ENCODE measurements at places on chromosomes 12 and 14. TPM values are rescaled to one million over a fixed set of nuclear protein-coding genes. Genes with fewer than 3 reads are reported as not detected.

DNA sequence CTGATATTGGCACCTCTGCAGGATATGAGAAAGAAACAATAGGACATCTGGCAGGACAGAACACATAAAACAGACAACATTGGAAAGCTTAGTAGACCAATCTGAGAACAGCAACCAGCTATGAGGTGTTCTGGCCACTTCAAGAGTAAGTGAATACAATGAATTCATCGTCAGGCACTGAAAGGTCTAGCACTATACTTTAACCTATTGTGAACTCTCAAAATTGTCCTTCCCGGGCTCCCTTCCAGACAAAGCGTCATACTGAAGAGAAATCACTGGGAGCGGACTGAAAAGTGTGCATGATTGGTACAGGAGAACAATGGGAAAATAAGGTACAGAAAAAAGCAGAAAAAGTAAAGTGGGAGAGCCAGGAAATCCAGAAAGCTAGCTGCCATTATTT lies 75.8 kb downstream of the LRP6 start:
- no peaks in the 10 kb centered on the region for H3K27me3 ChIP-seq
- no peak overlapping the region for H3K27ac ChIP-seq
- no peak for DNase-seq
- no peaks in the 10 kb centered on the region for H3K36me3 ChIP-seq
- peaks cover 18% of the 10 kb centered on the region for H3K4me1 ChIP-seq
- H3K4me3 ChIP-seq, result no peak overlapping the region

GRCh38 chr14:91065266-91065665 lies 4.8 kb upstream of the RPS6KA5 start:
- no peak overlapping the region for H3K4me3 ChIP-seq
- no peak for DNase-seq
- no peak overlapping the region for H3K27ac ChIP-seq
- no peaks in the 10 kb centered on the region for H3K27me3 ChIP-seq

DNA sequence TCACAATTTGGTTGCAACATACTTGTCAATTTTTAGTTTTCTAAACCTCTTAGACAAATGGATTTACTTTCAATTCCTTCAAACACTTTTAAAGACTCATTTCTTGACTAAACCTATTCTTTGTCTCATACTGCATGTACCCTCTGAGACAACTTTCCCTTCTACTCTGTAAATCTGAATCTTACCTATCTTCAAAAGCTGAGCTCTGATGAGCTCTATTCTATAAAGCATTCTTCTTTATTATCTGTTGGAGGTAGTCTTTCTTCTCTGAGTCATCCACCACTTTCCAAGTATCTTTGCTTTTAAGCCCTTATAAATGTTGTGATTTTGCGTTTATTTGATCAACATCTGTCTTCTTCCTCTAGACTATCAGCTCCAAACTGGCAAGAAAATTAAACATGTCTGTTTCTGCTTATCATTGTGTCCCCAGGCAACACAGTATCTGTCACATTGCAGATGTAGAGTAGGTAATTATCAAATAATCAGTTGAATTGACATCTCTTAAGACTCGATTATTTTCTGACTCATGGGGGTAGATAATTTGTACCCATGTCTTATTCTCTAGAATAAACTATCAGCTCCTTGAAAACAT lies 265.6 kb upstream of the FAR2 start:
- no peaks in the 10 kb centered on the region for H3K4me1 ChIP-seq
- H3K4me3 ChIP-seq, result no peak overlapping the region
- H3K27me3 ChIP-seq, result no peaks in the 10 kb centered on the region
- no peak overlapping the region for H3K27ac ChIP-seq
- H3K36me3 ChIP-seq, result no peaks in the 10 kb centered on the region

- no peak overlapping the region for H3K4me3 ChIP-seq
- no peak for DNase-seq
- H3K4me1 ChIP-seq, result no peaks in the 10 kb centered on the region
- H3K27me3 ChIP-seq, result no peaks in the 10 kb centered on the region
- H3K27ac ChIP-seq, result no peak overlapping the region
- no peaks in the 10 kb centered on the region for H3K36me3 ChIP-seq
These were observed 417.7 kb downstream of the FLRT2 start for GRCh38 chr14:85947461-85948139.

DNA sequence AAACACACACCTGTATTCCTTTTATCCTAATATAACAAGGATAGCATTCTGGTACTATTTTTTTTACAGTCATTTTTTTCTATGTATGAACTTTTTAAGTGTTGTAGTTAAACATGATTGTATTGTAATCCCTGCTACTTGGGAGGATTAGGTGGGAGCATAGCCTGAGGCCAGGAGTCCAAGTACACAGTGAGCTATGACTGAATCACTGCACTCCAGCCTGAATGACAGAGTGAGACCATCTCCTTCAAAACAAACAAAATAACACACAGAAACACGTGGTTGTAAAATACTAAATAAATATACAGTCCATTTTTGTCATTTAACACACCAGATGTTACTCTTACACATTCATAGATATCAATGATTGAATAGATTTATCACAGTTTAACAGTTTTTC lies 56.9 kb downstream of the MAP4K5 start:
- no peaks in the 10 kb centered on the region for H3K27me3 ChIP-seq
- H3K4me3 ChIP-seq, result no peak overlapping the region
- H3K27ac ChIP-seq, result no peak overlapping the region
- H3K36me3 ChIP-seq, result peaks cover 38% of the 10 kb centered on the region

The NPFF gene
- not detected for total RNA-seq

GRCh38 chr12:29612912-29613311 lies 115.4 kb upstream of the OVCH1 start:
- no peaks in the 10 kb centered on the region for H3K36me3 ChIP-seq
- no peaks in the 10 kb centered on the region for H3K27me3 ChIP-seq
- H3K27ac ChIP-seq, result no peak overlapping the region
- H3K4me1 ChIP-seq, result peaks cover 61% of the 10 kb centered on the region
- H3K4me3 ChIP-seq, result no peak overlapping the region

The FAM186B gene
- total RNA-seq, result 0.42 TPM

DNA sequence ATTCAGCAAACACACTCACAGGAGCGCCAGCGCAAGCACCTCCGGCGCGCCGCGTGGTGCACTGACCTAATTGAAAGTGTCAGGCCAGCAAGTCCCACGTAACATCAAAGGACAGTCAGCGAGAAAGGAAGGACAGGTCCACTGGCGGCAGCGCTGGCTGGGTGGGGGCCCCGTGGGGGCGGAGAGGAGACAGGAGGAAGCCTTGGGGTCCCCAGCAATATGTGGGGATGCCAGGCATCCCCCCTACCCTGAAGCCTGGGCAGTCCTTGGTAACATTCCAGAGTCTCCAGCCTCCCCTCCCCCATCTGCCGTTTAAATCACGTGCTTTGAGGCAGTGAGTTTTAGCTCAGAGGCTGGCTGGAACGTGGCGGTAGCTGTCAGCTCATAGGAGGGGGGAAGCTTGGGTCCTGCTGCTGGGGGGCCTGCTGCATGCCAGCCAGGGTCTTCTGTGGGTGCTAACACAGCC lies 159.2 kb downstream of the CALM1 start:
- no peak for DNase-seq
- no peak overlapping the region for H3K4me3 ChIP-seq
- no peak overlapping the region for H3K27ac ChIP-seq
- peaks cover 3% of the 10 kb centered on the region for H3K36me3 ChIP-seq
- peaks cover 35% of the 10 kb centered on the region for H3K4me1 ChIP-seq

DNA sequence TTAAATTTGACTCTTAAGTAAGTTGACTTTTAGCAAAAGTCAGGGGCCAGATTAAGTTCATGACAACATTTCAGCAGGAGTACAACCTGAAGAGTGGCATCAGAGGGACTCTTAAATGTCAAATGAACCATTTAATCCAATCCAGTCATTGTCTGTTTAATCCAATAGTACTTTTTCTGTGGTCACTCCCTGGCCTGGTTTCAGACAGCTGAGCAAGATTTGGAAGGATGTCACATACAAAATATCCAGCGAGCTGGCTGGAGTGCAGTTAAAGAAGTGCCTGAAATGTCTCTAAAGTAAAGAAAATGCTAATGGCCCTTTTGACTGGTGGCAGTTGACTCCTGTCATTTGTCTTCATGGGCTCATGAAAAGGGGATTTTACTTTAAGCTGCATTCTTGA lies 1082.1 kb downstream of the AACS start:
- H3K27me3 ChIP-seq, result no peaks in the 10 kb centered on the region
- H3K4me3 ChIP-seq, result no peak overlapping the region
- no peaks in the 10 kb centered on the region for H3K4me1 ChIP-seq
- no peak for DNase-seq

The KLHL33 gene
- total RNA-seq, result 0.14 TPM

- DNase-seq, result no peak
- H3K27me3 ChIP-seq, result no peaks in the 10 kb centered on the region
- H3K4me1 ChIP-seq, result peaks cover 23% of the 10 kb centered on the region
- no peaks in the 10 kb centered on the region for H3K36me3 ChIP-seq
These were observed 321 bp upstream of the USP30 start for GRCh38 chr12:109052097-109052413.

- no peak for DNase-seq
- no peaks in the 10 kb centered on the region for H3K27me3 ChIP-seq
- H3K4me3 ChIP-seq, result no peak overlapping the region
- H3K27ac ChIP-seq, result no peak overlapping the region
- no peaks in the 10 kb centered on the region for H3K4me1 ChIP-seq
- H3K36me3 ChIP-seq, result no peaks in the 10 kb centered on the region
These were observed 122.7 kb upstream of the IGF1 start for GRCh38 chr12:102603021-102603420.

The ASB2 gene
- 48.3 TPM for total RNA-seq

- no peaks in the 10 kb centered on the region for H3K36me3 ChIP-seq
- H3K4me1 ChIP-seq, result no peaks in the 10 kb centered on the region
- H3K27ac ChIP-seq, result no peak overlapping the region
- no peak overlapping the region for H3K4me3 ChIP-seq
- no peak for DNase-seq
- H3K27me3 ChIP-seq, result no peaks in the 10 kb centered on the region
These were observed 116.5 kb downstream of the GPHN start for GRCh38 chr14:66624336-66624937.

The RNASE13 gene
- total RNA-seq, result not detected

DNA sequence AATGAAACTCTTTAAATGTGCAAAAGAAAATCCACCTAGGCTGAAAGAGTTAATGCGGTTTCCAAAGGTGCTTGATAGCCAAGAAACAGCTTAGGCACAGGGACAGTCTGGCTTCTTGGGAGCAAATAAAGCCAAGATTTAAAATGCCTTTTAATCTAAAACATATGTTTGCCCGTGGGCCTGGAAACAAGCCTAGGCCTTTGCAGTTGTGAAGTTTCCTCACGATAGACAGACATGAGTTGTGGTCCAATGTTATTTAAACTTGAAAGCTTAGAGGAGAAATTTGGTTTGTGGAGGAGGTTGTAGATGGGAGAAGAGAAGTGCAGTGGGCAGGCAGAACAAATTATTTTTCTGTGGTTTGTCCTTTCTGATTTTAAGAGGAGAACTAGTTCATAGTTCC lies 29.8 kb downstream of the PROX2 start:
- H3K4me3 ChIP-seq, result no peak overlapping the region
- H3K4me1 ChIP-seq, result no peaks in the 10 kb centered on the region
- no peak for DNase-seq
- no peak overlapping the region for H3K27ac ChIP-seq
- no peaks in the 10 kb centered on the region for H3K36me3 ChIP-seq

DNA sequence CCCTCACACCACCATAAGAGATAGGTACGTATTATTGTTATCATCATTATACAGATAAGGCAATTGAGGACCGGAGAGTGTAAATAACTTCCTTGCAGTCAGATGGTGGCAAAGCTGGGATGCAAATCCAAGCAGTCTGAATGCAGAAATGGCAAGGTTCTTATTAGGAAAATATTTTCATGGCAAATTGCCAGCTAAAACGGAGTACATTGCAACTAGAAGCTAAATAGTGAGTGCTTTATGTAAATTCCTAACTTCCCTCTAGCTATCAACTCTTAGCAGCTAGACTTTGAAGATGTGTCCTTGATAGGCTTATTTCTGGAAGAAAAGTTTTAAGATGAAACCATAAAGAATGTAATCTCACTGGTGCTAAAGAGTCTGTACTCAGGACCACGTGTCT lies 323.9 kb upstream of the DIO2 start:
- no peaks in the 10 kb centered on the region for H3K27me3 ChIP-seq
- H3K36me3 ChIP-seq, result no peaks in the 10 kb centered on the region
- no peak overlapping the region for H3K4me3 ChIP-seq
- no peaks in the 10 kb centered on the region for H3K4me1 ChIP-seq

DNA sequence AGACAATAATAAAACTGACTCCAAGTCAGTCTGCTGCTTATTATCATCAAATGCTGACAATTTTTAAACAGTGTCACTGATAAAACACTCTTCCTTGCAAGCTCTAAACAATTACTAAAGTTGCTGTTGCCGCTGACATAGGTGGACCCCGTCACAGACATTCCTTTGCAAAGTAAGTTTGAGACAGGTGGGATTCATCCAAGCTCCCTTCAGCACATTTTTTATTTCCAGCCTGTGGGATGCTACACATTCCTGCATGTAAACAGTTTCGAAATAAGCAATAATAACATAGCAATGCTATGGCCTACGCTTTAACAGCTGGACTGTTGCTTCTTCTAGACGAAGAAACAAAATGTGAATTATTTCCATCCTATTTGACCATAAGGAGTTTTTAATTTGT lies 85.4 kb upstream of the HIF1A start:
- H3K4me3 ChIP-seq, result no peak overlapping the region
- H3K4me1 ChIP-seq, result peaks cover 9% of the 10 kb centered on the region
- H3K27me3 ChIP-seq, result no peaks in the 10 kb centered on the region
- no peak for DNase-seq
- H3K27ac ChIP-seq, result no peak overlapping the region

GRCh38 chr14:94181835-94182234 lies 7.7 kb downstream of the PPP4R4 start:
- no peak overlapping the region for H3K4me3 ChIP-seq
- no peaks in the 10 kb centered on the region for H3K36me3 ChIP-seq
- H3K27ac ChIP-seq, result no peak overlapping the region
- no peaks in the 10 kb centered on the region for H3K4me1 ChIP-seq

The RDH16 gene
- 0.71 TPM for total RNA-seq

- H3K36me3 ChIP-seq, result no peaks in the 10 kb centered on the region
- no peak overlapping the region for H3K27ac ChIP-seq
- H3K4me1 ChIP-seq, result peaks cover 31% of the 10 kb centered on the region
- H3K4me3 ChIP-seq, result peak overlapping the region; percentile 69
These were observed 6.2 kb downstream of the AMN start for GRCh38 chr14:102928412-102929240.

DNA sequence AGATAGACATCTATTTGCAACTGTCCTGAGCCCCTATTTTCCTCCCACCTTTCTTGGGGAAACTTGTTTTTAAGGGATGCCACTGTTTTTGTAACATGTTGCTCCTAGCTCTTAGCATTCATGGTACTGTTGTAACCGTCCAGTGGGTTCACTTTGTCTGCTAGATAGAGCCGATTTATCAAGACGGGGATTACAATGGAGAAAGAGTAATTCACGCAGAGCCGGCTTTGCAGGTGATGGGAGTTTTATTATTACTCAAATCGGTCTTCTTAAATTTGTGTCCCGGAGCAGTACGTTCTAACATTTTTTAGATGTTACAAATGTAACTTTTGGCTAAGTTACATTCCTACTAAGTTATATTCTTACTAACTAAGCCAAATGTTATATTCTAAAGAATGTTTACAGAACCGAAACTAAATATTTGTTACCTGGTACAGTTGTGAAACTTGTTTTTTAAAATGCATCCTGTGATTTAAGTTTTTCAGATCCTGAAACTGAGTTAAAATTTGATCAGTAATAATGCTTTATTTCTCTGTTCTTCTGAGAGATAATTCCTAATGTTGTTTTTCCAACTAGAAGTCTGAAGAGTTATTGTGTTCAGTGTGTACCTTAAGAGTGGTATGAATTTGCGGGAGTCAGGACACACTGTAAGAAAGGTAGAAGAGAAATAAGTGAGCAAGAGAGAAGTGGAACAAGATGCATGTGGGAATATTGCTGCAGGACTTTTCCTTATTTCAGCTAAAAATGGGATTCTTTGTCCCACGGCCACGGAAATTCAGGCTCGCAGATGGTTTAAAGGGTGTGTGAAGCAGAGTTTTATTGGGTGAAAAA lies 20.6 kb upstream of the CLEC2D start:
- H3K27ac ChIP-seq, result peak overlapping the region; percentile 57
- DNase-seq, result no peak
- H3K36me3 ChIP-seq, result peaks cover 2% of the 10 kb centered on the region
- no peaks in the 10 kb centered on the region for H3K27me3 ChIP-seq
- H3K4me1 ChIP-seq, result no peaks in the 10 kb centered on the region
- peak overlapping the region; percentile 80 for H3K4me3 ChIP-seq
